Stimulated activated memory B cell treated with anti-CD40 and anti-IgM and Interleukin-4, amounts not matched to agents 10 μg/mL and 1 μg/mL and 100 μg/mL, for 72 hours (primary cell): ENCODE measurements at places on chromosomes 2 and 18.

DNA sequence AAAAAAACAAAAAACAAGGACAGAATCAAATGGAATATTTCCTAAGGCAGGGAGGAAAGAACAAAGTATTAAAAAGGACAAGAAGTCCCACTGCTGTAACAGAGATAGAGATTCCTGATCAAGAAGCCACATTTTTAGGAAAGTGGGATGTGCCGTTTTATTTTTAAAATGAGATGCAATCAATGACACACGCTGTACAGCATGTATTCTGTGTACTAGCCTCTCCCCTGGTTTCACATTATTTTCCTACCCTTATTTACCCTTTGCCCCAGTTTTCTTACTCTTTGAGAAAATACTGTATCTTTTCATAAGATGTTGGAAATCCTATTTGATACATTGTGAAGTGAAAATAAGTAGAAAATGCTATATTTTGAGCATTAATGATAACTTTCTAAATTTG lies 45.8 kb downstream of the E2F6 start:
- no peak for ATAC-seq

DNA sequence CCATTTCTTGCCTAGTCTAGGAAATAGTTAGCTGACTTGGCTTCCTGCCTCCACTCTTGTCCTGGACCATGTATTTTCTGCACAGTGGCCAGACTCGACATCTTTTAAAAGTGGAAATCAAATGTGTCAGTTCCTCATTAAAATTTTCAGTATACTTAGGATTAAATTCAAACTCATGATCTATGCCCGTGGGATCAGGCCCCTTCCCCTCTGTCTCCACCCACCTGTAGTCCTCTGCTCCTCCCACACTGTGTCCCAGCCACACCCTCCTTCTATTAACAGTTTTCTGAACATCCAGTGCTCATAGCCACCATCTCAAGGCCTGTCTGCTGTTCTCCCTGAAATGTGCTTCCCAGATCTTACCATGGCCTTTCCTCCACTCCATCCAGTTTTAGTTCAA lies 13.3 kb downstream of the ARHGAP25 start:
- no peak for ATAC-seq

GRCh38 chr2:120445449-120446143 lies 99.7 kb downstream of the INHBB start:
- no peak for ATAC-seq

- ATAC-seq = no peak
Measured at GRCh38 chr2:68287580-68288441, 31.9 kb downstream of the CNRIP1 start.

- peak; percentile 63 for ATAC-seq
Measured at GRCh38 chr2:151905963-151906632, 77.9 kb upstream of the ARL5A start.

GRCh38 chr2:27988306-27988705 lies 97.8 kb downstream of the BABAM2 start:
- no peak for ATAC-seq

DNA sequence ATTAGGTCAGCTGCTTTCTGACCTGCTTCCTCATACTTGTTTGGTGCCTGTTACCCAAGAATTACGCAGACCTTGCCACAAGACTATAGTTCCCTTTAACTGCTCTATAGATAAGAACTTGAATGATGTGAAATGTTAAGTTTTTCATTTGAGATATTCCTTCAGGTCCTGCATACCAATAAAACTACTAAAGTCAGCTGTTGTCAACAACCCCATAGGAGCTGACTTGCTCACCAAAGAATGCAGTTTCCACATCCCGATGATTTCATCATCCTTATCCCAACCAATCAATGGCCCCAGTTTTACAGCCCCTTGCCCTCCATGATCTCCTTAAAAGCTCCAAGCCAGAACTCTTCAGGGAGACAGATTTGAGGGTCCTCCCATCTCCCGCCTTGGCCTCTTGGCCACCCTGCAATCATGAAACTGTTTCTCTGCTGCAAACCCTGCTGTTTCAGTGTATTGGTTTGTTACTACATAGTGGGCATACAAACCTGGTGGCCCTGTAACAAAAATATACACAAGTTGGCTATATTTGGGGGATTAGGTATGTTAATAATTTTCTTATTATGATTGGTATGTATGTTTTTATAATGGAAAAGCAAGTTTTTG lies 396.3 kb upstream of the CHST9 start:
- ATAC-seq = no peak

DNA sequence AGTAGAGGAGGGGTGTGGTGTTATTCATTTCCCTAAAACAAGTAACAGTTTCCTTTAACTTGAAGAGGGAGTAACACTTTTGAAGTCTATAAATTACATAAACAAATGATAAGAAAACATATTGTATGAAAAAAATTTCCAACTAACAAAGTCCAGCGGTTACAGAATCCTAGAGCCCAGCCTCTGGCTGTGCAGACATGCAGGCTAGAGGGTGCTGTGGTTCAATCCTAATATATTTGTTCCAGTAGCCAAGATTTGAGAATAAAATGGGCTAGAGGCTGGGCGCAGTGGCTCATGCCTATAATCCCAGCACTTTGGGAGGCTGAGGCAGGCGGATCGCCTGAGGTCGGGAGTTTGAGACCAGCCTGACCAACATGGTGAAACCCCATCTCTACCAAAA lies 56.9 kb downstream of the WDR75 start:
- no peak for ATAC-seq

GRCh38 chr2:46171411-46171953 lies 125.7 kb upstream of the EPAS1 start:
- no peak for ATAC-seq

DNA sequence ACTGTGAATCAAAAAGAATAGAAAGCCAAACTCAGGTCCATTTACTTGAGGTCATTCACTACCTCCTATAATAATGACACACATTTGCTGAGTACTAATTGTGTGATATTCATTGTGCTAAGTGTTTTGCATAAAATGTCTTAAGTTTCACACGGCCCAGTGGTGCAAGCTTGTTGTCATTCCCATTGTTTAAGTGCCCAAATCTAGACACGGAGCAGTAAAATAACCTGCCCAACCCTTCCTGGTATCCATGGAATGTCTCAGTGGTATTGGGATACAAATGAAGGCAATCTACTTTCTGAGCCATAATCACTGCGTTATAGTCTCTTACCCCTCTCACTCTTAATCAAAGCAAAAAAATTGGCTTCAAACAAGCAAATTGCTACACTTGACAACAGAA lies 233.3 kb downstream of the NCKAP5 start:
- no peak for ATAC-seq

GRCh38 chr2:223647258-223647952 lies 45.2 kb upstream of the SCG2 start:
- ATAC-seq = peak; percentile 59

DNA sequence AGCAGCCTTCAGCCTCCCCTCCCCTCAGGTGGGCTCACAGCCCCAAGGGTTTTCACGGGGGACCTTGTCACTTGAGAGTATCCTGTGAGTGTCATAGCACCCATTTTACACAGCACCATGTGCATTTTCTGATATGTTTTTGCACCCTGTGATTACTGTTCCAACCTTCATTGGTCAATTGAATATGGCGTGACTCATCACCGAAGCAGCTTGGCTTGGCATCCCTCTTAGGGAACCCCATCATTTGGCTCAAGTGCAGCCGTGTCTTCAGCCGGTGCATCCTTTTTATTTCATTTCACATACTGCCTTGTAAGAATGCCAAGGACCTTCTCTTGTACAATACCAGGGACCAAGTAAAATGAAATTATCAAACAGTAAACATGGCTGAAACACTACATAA lies 57.6 kb downstream of the NPAS2 start:
- no peak for ATAC-seq

- no peak for ATAC-seq
Measured at GRCh38 chr2:155679647-155680046, 652.9 kb downstream of the NR4A2 start.

DNA sequence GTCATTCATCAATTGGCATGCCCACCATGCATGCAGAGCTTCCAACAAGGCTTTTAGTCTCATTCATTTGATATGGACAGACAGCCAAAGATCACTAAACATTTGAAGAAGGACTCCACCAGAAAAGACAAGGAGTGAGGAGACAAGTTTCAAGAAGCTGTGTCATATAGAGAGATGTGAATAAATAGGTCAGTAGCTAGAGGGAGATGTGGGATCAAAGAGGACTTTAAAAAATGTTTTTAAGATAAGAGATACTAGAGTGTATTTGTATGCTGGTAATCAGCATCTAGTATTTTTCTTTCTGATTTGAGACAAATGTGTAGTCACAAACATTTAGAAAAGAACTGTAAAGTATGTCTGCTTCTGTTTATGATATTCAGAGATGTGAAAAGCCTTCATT lies 48.5 kb downstream of the ANTXR1 start:
- ATAC-seq = no peak
